Nephron progenitor cell (in vitro differentiated cells): ENCODE measurements at places on chromosomes 5 and 9.

- no peak for DNase-seq
Measured at GRCh38 chr5:176583076-176583475, 26.9 kb downstream of the GPRIN1 start.

DNA sequence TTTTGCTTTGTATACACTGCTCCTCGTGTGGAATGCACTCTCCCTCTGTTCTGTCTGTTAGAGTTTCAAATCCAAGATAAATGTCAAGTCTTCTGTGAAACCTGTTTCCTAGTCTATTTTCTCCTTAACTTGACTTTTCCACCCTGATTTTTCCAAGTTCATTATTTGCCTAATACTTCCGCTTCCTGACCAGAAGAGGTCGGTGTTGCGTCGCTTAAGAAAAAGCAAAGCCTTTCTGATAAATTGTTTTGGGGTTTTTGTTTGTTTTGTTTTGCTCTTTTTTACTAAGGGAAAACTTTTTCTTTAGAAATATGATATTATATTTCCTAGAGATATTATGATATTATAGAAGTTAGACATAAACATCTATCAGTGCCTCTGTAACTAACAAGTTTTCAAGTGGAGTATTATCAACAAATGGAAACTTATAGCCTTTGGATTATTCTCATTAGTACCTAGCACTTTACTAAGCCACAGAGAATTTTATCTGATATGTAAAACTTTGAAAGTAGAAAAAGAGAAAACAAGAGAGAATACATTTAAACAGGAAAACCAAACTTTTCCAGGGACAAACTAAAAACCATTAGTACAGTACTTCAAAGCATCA, 55.8 kb downstream of the PHAX start:
- peak; percentile 31 for DNase-seq

DNA sequence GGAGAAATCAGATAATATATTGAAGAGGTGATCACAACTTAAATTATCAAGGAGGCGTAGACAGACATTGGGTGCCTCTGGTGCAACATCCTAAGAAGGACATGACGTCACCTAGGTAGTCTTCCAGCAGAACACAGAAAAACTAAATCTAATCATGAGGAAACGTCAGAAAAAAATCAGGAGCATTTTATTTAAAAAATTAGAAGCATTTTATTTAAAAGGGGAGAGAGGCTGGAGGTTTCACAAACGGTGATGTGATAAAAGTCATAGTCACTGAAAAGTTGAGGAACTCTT, 254.6 kb downstream of the TMEM167A start:
- no peak for DNase-seq

DNA sequence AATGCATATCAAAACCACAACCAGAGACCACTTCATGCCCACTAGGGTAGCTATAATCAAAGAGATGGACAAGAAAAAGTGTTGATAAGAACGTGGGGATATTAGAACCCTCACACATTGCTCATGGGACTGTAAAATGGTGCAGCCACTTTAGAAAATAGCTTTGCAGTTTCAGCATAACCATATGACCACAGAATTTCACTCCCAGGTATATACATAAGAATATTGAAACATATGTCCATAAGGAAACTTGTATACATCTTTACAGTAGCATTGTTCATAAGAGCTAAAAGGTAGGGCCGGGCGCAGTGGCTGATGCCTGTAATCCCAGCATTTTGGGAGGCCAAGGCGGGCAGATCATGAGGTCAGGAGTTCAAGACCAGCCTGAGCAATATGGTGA, 56.4 kb downstream of the S1PR3 start:
- no peak for DNase-seq
